T-helper 17 cell (primary cell): ENCODE measurements at places on chromosomes 16 and 17.

DNA sequence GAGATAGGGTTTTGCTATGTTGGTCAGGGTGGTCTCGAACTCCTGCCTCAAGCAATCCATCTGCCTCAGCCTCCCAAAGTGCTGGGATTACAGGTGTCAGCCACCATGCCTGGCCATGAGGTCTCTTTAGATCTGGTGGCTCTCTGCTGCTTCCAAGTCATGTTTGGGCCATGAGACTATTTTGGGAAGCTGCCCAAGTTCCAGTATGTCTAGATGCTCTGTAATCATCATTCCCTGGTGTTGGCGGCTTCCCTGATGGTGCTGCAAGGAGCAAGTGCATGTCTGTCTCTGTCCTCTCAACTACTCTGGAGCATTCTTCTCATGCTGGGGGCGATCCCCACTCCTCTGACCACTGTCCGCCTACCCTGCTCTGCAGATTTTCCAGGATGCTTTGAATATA lies 6.4 kb upstream of the ODF4 start:
- peaks cover under 1% of the 10 kb centered on the region for H3K4me1 ChIP-seq
- H3K27ac ChIP-seq = no peak overlapping the region
- no peaks in the 10 kb centered on the region for H3K36me3 ChIP-seq
- no peak overlapping the region for H3K4me3 ChIP-seq
- H3K27me3 ChIP-seq = peaks cover 22% of the 10 kb centered on the region

GRCh38 chr16:4734063-4734729 lies at the start of the genes ANKS3 and DNAAF8:
TSS of gene ANKS3 (minus strand) at chr16:4734271. CDS start at chr16:4730149, 4,122 bp downstream.
TSS of gene DNAAF8 (plus strand) at chr16:4734537. CDS start at chr16:4736515, 1,978 bp downstream.
- H3K4me3 ChIP-seq = peak within 1 kb of the TSS; percentile 94
- no peaks in the 10 kb centered on the region for H3K27me3 ChIP-seq
- peaks cover 19% of the 10 kb centered on the region for H3K4me1 ChIP-seq
- H3K27ac ChIP-seq = peak within 1 kb of the TSS; percentile 85
- DNase-seq = peak; percentile 80

DNA sequence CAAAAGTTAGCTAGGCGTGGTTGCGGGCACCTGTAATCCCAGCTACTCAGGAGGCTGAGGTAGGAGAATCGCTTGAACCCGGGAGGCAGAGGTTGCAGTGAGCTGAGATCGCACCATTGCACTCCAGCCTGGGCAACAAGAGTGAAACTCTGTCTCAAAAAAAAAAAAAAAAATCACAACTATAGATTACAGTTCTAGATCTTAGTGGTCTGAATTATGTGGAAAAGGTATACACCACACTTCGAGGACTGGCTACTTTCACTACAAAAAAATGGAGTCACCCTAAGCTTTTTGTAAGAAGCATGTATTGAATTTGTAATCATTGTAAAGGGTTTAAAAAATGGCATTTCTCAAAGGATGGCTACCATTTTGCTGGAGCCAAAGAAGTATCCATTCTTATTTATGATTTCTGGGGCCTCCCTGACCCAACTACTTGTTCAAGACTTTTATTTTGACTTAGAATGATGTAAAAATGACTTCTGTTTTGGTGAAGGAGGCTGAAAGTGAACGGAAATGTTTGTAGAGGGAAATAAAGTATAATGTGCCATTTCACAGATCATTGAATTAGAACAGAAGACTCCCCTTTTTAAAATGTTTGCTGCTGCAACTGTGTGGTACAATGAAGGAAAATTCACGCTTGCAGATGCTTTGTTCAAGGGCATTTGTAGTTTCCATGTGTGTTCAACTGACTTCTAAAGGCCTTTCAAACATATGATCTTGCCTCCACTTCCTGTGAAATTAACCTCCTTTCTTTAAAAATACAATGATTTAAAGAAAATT lies 37.1 kb upstream of the NOL11 start:
- H3K27ac ChIP-seq = peak overlapping the region; percentile 37
- no peaks in the 10 kb centered on the region for H3K36me3 ChIP-seq
- H3K4me1 ChIP-seq = no peaks in the 10 kb centered on the region
- no peaks in the 10 kb centered on the region for H3K27me3 ChIP-seq

DNA sequence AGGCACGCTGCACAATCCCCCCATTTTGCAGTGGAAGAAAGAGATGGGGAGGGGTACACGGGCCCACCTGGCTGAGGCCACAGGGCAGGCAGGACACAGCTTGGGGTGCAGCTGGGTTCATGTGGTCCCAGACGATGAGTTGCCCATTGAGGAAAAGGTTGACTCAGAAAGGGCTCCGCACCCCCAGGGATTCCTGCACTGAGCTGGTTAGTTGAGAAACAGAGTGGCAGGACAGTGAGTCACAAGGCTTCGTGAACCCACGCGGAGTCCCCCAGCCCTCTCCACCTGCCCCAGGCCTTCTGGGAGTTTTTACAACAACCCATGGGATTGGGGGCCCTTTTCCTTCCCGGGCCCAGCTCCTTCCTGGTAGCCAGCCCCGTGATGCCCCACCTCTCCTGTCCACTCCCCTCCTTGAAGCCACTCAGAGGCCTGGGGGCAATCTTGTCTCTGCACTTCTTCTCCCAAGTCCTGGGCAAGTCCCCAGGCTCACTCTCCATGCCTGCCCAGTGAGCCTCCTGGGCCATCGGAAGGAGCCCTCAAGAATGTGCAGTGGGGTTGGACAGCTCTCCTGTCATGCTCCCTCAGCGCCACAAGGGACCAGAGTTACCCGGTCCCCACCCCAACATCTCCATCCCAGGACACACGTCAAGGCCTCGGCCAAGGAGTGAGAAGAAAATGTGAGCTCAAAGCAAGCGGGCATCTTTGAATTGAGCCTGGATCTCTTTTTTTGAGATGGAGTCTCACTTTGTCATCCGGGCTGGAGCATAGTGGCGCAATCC lies 251.2 kb downstream of the PARN start:
- H3K4me1 ChIP-seq = peaks cover 5% of the 10 kb centered on the region
- no peak overlapping the region for H3K4me3 ChIP-seq
- DNase-seq = no peak
- no peak overlapping the region for H3K27ac ChIP-seq

- peaks cover 50% of the 10 kb centered on the region for H3K27me3 ChIP-seq
- no peak overlapping the region for H3K4me3 ChIP-seq
These were observed 52.5 kb downstream of the TMEM114 start for GRCh38 chr16:8537691-8538342.

- DNase-seq = peak; percentile 75
- peaks cover 34% of the 10 kb centered on the region for H3K27me3 ChIP-seq
- H3K4me3 ChIP-seq = peak overlapping the region; percentile 81
- H3K4me1 ChIP-seq = peaks cover 17% of the 10 kb centered on the region
These were observed 3.9 kb downstream of the ITGA2B start for GRCh38 chr17:44385287-44386181.

DNA sequence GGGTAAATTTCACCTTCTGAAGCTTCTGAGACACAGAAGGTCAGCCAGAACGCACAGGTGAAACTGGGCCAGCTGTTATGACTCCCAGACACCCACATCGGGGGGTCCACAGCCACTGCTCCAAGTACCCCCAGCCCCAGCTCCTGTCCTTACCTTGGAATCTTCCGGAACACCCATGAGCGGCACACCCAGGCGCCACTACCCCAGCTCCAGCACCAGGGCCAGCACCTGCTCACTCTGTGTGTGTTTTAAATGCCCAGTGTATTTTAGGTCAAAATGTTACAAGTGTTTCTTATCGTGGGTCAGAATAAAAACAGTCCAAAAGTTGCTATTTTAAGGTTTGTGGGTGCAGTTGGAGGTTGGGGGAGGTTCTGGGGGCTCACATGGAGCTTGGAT lies 116.3 kb downstream of the RMI2 start:
- H3K27ac ChIP-seq = no peak overlapping the region
- H3K4me1 ChIP-seq = peaks cover 7% of the 10 kb centered on the region
- peaks cover 6% of the 10 kb centered on the region for H3K27me3 ChIP-seq

DNA sequence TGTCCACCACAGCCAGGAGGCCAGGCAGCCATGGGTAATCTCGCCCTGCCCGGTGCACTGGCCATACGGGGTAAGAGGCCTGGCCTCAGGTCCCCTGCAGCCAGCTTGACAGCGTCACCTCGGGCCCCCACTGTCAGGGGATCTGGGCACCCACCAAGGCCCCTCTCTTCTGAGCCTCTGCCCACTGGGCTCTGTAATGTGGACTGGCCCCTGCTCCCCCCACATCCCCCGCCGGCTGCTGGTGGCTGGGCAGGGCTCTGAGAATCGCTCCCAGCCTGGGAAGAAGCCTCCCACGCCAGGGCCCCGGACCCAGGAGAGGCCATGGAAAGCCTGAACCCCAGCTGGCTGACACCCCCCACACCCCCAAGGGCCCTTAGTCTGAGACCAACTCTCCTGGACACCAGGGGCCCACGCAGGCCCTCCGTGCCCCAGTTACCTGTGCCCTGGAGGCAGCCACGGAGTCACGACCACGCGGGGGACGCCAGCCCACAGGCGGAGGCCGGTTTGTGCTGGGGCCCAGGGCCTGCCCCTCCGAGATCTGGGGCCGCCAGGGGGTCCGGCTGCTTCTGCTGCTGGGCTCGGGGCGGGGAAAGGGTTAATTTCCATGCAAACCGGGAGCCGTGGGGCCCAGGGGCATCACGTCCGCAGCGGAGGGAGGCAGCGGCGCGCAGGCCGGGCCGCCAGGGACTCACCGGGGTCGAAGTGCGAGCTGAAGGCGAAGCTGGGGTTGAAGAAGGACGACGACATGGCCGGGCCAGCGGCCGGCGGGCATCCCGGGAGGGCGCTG lies at the start of gene PVALEF:
PVALEF (plus strand) TSS at position 262 of the 787 bp plus-strand sequence. CDS start 15,720 bp downstream, outside the sequence.
- peak within 1 kb of the TSS; percentile 71 for H3K4me3 ChIP-seq
- no peaks in the 10 kb centered on the region for H3K36me3 ChIP-seq
- peaks cover 5% of the 10 kb centered on the region for H3K4me1 ChIP-seq
- peaks cover 42% of the 10 kb centered on the region for H3K27me3 ChIP-seq
- H3K27ac ChIP-seq = no peak within 1 kb of the TSS
- DNase-seq = peak; percentile 9

DNA sequence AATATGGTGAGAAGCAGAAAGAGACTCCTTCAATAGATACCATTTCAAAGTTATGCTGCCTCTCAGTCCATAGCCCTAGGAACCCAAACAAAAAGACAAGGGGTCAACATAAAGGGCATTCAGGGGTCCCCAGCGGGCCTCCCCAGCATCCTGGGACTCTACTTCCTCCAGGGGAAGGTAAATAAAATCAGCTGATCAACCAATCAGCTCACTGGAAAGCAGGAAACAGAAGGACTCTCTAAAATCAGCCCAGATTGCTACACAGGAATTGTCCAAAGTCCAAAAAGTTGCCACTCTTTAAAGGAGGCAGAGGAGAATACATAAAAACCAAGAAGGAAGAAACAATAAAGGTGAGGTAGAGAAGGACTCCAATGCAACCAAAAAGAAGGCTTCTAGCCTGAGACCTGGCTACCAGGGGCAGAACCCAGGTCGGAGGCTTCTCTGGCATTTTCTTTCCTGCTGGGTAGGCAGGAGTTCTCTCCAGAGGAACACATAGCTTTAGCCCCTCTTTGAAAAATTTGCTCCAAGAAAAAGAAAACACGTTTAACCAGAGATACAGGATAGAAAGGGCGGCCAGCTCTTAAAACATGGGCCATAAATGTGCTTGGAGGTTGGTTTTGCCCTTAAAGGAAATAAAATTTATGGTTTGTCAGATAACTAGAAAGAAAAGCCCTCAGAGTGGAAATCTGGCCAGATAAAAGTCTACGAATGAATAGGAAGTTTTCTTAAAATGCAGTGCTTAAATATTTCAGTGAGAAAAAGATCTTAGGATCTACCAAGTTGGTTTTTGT lies 404.6 kb downstream of the SOX9 start:
- H3K4me1 ChIP-seq = peaks cover 10% of the 10 kb centered on the region
- peaks cover 18% of the 10 kb centered on the region for H3K27me3 ChIP-seq
- H3K27ac ChIP-seq = no peak overlapping the region
- peaks cover 2% of the 10 kb centered on the region for H3K36me3 ChIP-seq

DNA sequence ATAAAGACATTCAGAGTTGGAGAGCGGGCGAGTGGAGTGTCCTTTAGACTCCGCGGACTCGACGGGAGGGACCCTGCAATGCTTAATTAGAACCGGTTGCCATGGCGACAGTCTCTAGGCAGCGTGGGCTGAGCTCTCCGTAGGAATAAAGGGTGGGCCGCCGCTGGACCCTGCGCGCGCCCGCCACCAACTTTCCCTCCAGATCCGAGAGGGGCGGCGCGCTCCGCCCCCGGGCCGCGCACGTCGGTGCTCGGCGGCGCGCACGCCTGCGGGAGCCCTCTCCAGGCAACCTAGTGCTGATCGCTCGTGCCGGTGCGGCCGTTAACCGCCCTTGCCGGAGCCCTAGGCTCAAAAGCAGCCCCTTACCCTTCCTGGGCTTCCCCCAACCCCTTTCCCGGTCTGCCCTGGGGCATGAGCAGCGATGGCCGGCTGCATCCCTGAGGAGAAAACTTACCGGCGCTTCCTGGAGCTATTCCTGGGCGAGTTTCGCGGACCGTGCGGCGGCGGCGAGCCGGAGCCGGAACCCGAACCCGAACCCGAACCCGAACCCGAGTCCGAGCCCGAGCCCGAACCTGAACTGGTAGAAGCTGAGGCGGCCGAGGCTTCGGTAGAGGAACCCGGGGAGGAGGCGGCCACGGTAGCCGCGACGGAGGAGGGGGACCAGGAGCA lies at the start of gene PPM1E:
PPM1E (plus strand) TSS at position 278 of the 669 bp plus-strand sequence.
- peak; percentile 16 for DNase-seq
- peak within 1 kb of the TSS; percentile 99 for H3K4me3 ChIP-seq
- peak within 1 kb of the TSS; percentile 69 for H3K27ac ChIP-seq
- peaks cover 53% of the 10 kb centered on the region for H3K27me3 ChIP-seq
- peaks cover 10% of the 10 kb centered on the region for H3K36me3 ChIP-seq

- H3K27me3 ChIP-seq = no peaks in the 10 kb centered on the region
- peaks cover 16% of the 10 kb centered on the region for H3K4me1 ChIP-seq
- no peak overlapping the region for H3K4me3 ChIP-seq
- no peak overlapping the region for H3K27ac ChIP-seq
These were observed 408.4 kb downstream of the CPPED1 start for GRCh38 chr16:12395268-12395667.

DNA sequence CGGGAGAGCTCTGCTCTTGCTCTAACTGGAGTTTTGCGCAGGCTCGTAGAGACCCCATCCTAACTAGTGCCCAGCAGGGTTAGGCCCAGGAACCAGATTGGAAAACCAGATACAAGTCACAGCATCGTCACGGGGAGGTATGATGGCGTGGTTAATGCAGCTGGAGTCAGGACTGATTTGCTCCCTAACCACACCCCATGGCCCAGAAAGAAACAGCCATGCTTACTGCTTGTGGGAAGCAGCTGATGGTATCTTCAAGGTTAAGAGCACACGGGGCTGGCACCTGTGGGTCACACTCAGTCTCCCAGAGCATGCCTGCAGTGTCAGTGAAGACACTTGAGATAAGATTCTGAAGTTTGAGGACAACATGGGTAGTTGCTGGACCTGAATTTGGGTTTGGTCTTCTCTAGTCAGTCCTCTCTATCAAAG lies 60.2 kb downstream of the WIPI1 start:
- peak overlapping the region; percentile 47 for H3K4me3 ChIP-seq
- H3K4me1 ChIP-seq = peaks cover 28% of the 10 kb centered on the region
- H3K36me3 ChIP-seq = no peaks in the 10 kb centered on the region
- DNase-seq = no peak
- no peaks in the 10 kb centered on the region for H3K27me3 ChIP-seq

GRCh38 chr16:84555418-84556196 lies 51.1 kb upstream of the MEAK7 start:
- H3K4me1 ChIP-seq = peaks cover 22% of the 10 kb centered on the region
- no peak overlapping the region for H3K27ac ChIP-seq
- H3K36me3 ChIP-seq = no peaks in the 10 kb centered on the region

DNA sequence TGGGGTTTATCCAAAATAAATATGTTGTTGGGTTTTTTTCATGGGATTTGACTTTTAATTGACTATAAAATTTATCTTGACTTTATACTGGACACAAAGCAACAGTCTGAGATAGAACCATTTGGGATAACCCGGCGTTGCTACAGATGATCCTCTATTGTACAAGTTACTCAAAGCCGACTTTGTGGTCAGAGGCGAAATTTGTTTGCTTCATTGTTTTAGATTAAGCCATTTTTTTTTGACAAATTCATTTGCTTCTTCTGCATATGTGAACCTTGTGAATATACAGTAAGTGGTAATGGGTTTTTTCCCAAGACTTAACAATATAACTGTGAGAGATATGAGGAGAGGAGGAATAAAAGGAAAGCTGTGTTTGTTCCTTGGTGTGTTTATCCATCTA lies 11.8 kb downstream of the MYO1D start:
- no peak overlapping the region for H3K4me3 ChIP-seq
- H3K27me3 ChIP-seq = peaks cover 19% of the 10 kb centered on the region
- DNase-seq = no peak
- H3K36me3 ChIP-seq = peaks cover 2% of the 10 kb centered on the region
- peaks cover 11% of the 10 kb centered on the region for H3K4me1 ChIP-seq
